NT2/D1 (cell line): ENCODE measurements at places on chromosomes 13 and 19.

DNA sequence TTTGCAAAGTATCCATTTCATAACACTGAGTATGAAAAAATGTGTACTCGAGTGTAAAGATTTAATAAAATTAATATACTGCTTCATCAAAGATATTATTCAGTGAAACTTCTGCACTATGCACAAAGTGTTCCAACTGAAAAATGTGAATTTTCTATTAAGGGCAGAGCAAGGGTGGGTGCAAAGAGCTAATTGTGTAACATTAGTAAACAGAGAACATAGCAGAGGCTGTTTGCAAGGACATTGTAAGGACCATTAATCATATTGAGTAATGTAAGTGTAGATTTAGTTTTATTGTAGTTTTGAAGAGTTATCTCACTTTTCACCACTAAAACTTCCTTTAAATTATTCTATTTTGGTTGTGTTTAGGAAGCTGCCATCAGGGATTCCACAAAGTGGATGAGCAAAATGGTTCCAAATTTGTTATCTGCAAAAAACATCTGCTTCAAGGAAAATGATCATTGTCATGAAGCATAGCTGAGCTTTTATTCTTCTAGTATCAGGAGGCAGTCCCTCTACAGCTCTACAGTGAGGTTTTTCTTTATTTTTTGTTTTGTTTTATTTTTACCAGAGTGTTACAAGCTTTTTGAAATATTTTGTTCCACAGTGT is 1375.4 kb downstream of the SLITRK1 start:
- no peak for DNase-seq

DNA sequence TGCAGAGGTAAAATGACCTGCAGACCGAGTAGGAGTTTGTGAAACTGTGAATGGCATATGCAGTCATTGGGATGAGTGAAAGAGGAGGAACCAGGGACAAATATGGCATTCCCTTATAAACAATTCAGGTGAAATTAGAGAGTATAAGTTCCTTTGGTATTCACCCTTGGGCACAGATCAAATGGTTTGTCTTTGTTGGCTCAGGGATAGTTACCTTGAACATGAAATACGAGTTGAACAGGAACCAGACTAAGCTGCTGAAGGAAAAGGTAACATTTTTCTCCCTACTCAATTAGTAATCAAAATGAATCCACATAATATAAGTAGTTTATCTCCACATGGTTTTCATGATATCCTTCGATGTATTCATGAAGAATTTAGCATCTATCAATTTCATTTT is 50.5 kb downstream of the SLITRK1 start:
- no peak for DNase-seq

- DNase-seq, result no peak
Measured at GRCh38 chr13:75365724-75366173, 116.2 kb downstream of the TBC1D4 start.

- peak; percentile 71 for DNase-seq
Measured at GRCh38 chr19:13861714-13862531, 15.0 kb upstream of the NANOS3 start.

DNA sequence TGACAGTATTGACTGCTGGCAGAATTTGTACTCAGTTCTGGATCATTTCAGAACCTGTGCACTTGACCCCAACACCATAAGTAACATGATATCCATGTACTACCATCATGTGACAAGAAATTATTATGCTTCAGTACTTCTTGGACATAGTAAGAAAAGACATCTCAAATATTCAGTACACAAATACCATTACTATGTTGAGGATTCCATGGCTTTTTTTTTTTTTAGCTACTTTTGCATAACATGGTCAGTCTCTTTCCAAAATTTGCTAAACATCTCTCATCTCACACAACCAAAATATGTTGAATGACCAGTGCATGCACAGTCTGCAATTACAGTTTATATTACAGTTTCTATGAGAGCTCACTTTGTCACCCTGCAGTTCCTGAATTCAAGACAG is 85.3 kb downstream of the FLT1 start:
- no peak for DNase-seq

DNA sequence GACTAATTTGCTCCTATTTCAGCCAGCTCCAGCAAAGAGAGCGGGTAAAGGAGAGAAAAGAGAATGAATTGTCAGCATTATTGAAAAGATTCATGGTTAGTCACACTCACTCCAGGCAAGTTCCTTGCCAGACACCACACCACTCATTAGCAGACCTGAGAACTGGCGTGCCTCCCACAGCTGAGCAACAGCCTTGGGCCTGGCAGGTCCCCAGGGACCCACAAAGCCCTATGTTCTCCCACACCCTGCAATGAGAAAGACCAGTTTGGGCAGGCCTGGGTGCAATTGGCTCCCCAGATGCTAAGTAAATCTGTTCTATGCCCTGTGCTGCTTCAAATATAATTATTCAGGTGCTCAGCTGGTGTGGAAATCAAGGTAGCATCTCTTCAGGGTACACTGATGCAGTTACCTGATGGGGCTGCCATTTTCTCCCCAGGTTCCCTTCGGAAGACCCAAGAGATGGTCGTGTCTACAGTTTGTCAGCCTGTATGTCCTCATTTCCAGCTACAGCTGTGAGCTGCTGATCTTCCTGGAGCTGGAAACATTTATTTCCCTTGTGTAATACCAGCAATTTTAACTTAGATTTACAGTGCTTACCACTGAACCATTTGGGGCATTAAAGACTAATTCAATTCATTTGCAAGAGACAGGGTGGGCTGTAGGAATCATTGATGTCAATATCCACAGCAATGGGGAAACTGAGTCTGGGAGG is 405.0 kb downstream of the COG6 start:
- DNase-seq, result no peak

DNA sequence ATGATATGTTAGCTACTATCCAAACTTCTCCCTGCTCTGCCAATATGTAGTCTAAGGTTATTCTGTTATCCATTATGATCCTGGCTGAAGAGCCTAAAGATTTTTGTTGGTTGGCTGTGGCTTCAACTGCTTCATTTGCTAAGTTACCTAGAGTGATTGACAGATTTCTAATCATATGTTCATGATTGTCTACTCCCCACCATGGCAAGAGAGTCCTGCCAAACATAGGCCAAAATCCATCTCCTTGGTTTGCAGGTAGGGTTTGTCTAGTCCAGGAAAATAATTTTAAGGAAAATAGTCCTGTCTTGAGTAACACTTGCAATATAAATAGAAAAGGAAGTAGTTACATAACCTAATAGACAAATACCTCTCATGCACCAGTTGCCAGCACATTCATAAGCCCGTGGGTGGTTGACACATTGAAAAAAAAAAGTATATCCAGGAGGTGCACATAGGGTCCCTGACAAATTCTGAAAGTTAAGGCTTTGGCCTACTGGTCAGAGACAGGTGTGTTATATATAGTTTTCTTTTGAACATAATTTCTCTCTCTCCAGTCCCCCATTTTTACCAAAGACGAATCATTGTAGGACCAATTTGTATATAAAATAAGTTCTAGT is 5.4 kb upstream of the CBY2 start:
- no peak for DNase-seq

GRCh38 chr19:15437355-15438123 is 12.2 kb downstream of the WIZ start:
- DNase-seq, result no peak

GRCh38 chr19:7706188-7706954 is 4.4 kb upstream of the FCER2 start:
- DNase-seq, result no peak

- DNase-seq, result no peak
Measured at GRCh38 chr19:37914908-37915307, 7.9 kb downstream of the SIPA1L3 start.

- DNase-seq, result no peak
Measured at GRCh38 chr13:105783261-105783660, 752.2 kb downstream of the EFNB2 start.
